ENCODE measurements at places on chromosomes 16 and 17.

DNA sequence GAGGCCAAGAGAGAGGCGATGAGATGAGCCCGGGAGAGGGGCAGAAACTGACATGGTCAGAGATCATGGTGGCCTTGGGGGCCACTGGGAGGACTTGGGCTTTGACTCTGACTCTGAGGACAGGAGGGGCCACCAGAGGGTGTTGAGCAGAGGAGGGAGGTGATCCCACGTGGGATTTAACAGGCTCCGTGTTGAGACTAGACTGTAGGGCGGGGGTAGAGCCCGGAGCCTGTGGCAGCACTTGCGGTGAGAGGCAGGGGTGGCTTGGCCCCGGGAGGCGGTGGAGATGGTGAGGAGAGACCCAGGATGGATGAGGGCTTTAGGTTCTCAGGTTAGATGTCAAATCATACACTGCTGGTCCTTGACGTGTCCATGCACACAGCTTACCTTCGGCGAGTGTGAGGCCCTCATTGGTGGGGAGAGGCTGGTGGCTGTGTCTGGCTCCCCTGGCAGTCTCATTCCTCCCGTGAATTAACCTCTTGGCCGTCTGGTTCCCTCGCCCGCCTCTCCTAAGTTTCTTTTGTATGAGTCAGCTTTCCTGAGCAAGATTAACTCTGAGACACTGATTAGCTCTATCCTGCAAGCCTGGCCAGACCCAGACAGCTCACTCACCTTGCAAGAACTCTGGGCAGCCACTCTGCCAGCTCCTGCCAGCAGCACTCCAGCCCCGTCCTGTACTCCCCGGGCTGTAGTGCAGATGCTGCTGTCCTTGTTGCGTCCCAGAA is 39.7 kb downstream of the VPS35L start:
- no peak for DNase-seq

DNA sequence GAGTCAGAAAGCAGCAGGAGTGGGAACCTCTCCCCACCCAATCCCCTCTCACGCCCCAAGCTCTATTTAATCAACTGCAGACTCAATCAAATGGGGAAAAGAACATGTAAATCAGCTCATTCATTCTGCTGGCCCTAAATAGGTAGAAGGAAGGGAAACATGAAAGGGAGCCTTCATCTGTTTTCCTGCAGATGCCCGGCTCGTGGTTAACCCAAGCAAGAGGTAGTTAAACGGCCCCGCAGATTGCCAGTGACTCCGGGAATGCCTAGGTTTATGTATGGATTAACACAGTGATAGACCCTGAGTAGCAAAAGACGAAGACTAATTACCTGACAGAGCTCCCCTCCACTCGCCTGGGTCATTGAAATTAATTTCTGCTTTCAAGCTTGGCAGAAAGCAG is 542.0 kb downstream of the WWOX start:
- no peak for DNase-seq

DNA sequence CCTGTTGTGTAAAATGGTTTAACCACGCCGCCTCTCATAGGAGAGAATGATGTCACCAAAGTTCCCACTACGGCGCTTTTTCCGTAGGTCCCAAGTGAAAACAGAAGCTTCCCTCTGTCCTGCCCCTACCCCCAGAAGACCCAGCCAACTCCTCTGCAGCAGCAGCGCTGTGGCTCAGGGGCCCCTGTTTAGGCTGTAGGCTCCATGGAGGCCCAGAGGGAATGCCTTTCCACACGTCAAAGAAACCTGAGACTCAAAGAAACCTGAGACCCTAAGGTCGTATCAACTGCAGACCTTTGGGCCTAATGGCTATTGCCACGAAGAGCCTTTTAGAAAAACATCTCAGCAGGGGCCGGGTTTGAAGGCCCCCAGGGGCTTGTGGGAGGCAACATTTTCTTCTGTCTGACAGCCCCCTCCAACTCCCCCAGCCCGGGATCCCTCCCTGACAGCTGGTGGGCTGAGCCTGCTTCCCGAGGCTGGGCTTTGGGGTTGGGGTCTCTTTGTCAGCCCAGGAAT is 43.1 kb upstream of the MEAK7 start:
- DNase-seq = no peak

GRCh38 chr16:67265834-67266233 is 13.5 kb upstream of the PLEKHG4 start:
- no peak for DNase-seq

DNA sequence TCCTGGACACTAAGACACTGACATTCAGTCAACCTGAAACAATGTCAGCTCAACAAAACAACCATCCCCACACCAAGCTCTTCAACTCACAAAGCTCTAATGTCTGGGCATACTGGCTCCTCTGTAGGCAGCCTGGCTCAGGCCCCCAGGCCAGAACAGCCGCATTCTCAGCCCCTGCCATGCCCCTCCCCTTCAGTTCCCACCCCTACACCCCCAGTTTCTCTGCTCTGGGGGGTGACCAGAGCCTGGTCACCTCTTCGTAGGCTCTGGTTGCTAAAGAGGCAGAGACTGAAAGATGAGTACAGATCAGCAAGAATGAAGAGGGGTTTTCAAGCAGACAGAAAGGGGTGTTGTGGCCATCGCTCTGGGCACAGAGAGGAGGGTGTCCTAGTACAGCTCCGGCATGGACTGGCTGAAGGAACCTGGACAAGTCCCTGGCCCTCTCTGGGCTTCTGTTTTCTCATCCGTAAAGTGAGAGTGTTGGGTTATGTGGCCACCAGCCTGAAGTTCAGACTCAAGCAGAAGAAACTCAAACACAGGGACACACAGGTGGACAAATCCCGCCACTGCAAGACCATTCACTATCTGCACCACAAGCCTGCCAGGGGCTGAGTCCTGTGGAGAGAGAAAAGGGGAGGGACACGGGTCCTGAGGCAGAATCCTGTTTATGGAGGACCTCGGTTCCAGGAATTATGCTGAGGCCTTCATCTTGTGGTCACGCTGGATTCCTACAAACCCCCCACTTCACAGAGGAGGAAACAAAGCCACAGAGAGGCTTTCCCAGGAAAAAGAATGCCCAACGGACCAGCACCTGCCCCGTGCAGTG is 987 bp upstream of the SLC4A1 start:
- DNase-seq = no peak

DNA sequence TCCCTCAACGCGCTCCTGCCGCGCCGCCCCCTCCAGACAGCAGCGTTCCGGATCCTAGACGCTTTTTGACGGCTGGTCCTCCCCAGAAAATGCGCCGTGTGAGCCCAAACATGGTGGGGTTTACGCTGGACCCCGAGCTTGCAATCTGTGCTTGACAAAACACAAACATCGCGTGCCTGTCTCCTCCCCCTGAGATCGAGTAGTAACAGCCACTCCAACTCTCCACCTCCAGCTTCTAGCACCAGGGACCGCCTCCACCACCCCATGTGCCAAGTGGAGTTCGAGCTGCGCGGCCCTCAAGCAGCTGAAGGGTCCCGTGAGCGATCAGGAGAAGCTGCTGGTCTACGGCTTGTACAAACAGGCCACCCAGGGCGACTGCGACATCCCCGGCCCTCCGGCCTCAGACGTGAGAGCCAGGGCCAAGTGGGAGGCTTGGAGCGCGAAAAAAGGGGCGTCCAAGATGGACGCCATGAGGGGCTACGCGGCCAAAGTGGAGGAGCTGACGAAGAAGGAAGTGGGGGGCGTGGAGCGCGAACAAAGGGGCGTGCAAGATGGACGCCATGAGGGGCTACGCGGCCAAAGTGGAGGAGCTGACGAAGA is 656 bp upstream of the GEMIN4 start:
- DNase-seq = no peak

DNA sequence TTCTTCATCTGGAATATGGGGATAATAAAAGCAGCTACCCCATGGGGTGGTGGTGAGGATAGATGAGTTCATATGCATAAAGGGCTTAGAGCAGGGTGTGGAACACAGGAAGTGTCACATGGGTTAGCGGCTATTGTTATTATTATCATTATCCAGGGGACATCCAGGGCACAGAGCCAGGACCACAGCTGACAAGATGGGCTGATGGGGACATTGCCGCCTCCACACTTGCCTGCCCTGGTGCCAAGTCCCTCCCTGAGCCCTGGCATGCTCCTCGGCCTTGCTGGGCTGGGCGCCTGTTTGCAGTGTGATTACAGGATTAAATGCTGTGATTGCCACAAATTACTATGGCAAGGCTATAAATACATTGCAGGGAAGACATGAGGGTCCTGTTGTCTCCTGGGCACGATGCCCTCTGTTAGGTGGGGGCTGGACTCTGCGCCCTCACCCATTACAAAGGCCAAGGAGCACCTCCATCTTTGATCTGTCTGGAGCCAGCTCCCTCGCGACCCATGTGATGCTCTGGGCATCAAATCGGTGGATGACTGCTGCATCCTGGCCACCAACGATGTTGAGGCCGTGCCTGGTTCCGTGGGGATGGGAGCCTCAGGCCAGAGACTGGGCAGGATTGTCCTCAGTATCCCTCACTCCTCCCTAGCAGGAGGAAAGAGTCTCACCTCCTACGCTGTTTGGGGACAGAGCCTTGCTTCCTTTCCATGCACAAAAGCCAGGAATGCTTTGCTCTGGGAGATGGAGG is 43.2 kb downstream of the PIMREG start:
- no peak for DNase-seq

DNA sequence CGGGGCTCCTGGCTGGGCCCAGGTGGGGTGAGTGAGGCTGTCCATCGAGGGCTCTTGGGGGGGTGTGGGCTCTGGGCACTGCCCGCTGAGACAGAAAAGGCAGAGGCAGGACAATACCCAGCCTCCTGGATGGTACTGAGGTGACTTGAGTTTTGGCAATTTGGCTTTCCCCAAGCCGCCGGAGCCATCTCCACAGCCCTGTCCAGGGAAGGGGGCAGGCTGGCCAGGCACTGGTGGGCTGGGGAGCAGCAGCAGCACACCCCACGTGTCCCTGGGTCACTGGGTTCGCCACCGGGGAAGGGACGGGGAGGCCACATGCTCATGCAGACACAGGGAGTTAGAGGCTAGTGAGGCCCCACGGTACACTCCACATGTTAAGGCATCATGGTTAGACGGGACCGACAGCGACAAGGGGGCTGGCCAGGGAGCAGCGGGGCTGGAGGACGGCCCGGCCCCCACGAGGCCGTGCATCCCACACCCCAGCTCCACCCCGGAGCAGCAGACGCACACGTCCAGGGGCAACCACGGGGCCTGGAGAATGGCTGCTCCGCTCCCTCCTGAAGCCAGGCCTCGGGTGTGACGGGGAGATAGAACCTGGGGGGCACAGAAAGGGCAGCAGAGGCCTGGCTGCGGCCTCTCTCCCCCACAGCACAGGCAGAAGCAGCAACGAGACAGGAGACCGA is 3.0 kb downstream of the ARHGDIA start:
- no peak for DNase-seq

DNA sequence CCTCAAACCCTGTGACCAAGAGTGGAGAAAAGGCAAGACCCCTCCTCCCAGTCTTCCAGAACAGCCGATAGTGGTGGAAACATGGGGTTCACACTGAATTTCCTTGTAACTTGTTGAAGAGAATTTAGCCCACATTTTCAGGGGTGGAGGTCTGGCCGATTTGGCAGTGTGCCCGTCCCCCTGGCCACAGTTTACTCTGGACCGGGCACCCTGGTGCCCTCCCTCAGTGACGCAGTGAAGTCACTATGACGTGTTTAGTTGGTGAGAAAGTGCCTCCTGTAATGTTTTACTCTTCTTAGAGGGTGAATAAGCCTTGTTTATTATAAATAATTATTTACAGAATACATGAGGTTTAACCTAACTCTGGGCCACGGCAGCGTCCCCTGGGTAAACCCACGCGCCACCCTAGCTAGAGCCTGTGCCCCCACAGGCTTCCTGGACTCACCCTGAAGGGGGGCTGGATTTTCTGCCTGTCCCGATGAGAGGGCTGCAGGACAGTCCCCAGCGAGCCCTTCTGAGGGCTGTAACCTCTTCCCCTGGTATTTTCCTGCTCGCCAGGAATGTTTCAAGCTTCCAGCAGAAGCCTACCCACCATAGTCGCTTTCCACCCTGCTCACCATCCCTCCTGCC is 316.9 kb downstream of the SEC14L1 start:
- no peak for DNase-seq

Data from central memory CD4-positive, alpha-beta T cell (primary cell).